GM23338 (cell line): ENCODE measurements at places on chromosomes 1 and 21.
A peak's percentile ranks its signal among the peaks of the same experiment; 100 is the strongest.

GRCh38 chr1:227775841-227776240, 39.6 kb upstream of the PRSS38 start:
- DNase-seq = no peak

- no peak for DNase-seq
These were observed 23.3 kb downstream of the TBX19 start for GRCh38 chr1:168303716-168304540.

DNA sequence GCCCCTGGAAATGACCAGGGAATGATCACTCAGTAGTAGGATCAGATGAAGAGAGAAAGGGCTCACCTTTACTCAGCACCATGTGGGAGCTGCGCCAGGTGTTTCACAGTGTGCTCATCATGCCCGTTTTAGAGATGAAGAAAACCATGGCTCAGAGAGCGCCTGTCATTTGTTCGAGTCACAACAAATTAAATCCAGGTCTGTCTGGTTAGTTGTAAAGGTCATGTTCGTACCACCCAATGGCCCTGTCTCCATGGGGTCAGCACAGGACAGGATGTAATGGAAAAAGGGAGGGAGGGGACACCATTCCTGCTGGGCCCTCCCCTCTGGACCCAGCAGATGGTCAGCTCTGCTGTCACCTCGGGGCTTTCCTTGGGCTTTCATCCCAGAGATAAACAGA, 15.2 kb downstream of the KIRREL1 start:
- no peak for DNase-seq

DNA sequence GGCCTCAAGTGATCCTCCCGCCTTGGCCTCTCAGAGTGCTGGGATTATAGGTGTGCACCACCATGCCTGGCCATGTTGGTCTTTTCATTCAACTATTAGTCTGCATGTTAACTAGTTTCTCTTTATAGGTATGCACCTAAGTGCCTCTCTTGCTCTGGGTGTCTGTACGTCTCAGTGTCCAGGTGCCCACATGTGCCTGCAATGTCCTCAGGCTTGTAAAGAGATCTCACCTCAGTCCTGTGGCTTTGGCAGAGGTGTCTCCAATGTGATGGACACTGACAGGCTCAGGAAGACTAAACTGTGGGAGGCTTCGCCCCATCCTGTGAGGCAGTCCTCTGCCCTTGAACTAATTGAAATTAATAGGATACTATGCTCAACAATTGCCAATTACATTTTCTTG, 526.3 kb downstream of the PTPRU start:
- no peak for DNase-seq

DNA sequence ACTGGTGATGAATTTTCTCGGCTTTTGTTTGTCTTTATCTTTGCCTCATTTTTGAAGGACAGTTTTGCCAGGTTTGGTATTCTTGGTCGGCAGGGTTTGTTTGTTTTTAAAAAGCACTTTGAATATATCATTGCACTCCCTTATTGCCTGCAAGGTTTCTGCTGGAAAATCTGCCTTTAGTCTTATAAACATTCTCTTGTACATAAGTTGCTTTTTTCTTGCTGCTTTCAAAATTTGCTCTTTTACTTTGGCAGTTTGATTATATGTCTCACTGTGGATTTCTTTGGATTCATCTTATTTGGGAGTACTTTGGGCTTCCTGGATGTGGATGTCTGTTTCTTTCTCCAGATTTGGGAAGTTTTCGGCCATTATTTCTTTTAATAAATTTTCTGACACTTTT, 58.1 kb upstream of the C1orf146 start:
- DNase-seq = no peak

GRCh38 chr1:159854116-159854692, 8.3 kb downstream of the VSIG8 start:
- DNase-seq = peak; percentile 72

DNA sequence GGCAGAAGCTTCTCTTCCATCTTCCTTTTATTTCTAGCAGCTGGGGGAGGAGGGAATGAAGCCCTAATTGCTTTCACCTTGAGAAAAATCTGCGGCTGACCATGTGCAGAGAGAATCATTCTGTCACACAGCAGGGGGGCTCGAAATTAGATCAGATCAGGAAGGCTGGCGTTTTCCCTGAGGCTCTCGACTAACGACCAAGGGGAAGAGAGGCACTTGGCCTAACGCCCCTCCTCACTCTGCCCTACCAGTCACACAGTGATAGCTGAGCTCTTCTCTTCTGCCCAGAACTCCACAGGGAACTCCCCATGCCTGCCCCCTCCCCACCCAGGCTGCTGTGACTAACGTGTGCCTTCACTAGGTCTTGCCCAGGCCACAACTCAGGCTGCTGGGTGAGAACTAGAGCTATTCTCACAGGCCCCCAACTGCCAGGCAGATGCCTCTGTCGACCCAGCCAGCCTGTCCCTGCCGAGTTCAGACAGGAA, 26.5 kb upstream of the KHDRBS1 start:
- peak; percentile 62 for DNase-seq

- no peak for DNase-seq
These were observed 8.1 kb downstream of the DNASE2B start for GRCh38 chr1:84406346-84406861.

DNA sequence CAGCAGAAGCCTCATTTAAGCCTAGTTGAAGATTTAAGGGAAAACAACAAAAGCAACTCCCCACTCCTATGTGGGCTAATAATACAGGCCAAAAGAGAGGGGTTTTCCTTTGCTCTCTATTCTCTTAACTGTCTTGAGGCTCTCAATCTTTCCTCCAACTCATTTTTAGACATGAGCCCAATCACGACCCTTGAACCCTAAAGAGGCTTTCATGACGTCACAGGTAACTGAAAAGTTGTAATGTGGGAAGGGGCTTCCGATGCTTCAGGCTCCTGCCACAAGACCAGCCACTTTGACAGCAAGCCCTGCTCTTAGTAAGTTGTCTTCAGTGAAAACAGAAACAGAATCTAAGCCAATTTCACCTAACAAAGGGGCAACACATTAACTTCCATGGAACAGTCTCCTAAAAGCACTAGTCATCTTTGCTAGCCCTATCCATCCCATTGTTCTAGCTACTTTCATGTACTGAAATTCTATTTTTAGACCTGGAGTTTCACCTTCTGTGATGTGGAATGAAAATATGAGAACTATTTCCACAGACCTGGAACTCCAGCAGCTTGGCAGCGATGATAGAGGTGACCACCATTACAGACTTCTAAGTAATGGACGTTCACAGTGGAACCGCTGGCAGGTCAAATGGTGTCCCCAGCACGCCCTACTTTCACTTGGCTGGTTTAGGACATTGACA, 36.3 kb downstream of the GPR161 start:
- DNase-seq = no peak
